ENCODE measurements at places on chromosomes 12 and 14.

DNA sequence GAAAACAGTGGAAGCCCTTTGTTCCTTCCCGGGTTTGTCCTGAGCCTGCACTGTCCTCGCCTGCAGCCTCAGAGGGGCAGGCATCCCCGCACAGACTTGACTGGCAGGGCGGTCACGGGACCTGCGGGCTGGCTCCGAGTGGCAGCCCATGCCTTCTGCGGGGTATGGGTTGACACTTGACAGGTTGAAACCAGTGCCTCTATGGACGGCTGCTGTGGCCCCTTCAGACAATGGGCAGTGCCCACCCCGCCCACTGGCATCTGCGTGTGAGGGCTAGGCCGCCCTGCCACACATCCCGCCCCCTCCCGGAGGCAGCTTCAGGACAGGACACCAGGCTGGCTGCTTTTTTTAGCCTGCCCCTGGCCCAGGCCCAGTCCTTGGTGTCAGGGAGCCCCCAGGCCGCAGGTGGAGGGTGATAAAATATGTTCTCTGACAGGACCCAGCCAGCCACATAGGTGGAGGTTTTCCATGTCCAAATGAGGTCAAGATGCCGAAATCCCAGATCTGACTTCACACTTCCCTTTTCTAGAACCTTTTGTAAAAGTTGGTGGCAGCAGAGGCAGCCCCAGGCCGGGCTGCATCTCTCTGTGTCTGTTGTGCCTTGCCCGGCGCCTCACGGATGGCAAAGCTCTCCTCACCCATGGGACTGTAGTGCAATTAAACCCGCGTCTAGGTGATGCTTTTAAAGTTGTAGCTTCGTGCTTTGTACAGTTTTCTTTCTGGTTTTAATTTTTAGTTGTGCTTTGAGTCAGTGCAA, 10.0 kb downstream of the ANKRD9 start:
- no peak for DNase-seq

DNA sequence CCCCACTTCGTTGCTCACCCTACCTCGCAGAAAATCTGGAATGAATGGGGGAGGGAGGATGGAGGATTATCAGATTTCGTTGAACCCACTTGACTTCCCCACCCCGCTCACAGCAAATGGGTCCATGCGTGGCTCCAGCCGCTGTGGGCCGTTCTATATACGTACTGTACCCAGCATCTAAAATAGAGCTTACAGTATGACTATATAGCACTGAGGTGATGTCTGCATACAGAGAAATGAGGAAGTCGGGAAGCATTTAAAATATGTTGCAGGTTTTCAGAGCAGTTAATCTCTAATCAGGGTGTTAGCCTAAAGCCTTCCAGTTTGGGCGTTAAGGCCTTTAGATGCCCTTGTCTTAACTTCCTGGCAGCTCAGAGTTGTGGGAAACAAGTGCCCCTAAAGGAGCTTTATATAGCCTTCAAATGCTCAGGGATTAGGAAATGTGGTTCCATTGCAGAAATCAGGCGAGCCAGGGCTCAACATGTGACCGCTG, 1.4 kb downstream of the BICDL1 start:
- no peak for DNase-seq

DNA sequence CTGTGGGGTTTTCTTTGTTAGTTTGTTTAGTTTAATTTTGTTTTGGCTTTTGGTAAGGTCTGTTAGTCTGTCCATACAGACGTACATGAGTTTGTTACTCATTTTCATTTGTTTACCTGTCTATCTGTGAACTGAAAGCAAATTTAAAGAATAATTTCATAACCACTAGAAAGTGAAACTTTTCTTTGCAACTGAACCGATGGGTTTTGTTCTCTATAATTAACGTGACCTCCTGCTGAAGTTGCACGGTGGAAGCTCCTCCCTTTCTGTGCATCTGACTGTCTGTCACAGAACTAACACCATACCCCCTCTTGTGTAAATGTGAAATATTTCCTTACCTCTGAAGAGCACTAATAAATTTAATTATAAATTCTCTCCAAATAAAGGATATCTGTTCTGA, 595.5 kb downstream of the GALC start:
- no peak for DNase-seq

DNA sequence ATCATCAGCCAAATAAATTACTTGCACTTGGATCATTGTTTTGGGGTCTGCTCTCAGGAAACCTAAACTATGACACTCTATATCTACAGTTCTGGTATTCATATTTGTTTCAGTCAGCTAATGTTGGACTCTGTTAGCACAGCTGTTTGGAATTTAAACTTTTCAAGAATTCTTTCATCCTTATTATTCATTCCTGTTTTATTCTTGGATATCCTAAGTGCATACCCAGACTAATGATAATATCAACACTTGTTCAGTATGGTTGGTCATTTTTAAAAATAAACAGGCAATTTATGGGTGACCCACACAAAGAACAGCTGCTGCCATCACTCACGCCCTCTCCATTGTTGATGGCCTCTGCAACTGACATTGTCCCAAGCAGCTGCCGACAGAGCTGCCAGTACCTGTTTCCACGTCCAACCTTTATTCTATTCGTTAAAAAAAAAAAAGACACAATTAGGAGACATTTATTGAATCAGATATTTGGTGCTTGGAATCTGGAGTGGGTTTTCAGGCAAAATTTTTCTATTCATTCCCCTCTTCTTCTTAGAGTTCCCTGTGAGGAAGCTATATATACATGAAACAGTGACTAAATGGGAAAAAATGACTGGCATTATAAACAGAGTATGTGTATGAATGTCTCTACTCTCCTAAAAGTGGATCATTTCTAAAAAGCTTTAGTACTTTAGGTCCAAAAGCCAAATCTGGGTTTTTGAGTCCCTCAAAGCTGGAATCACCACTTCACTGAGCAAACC, 252.1 kb upstream of the NAV3 start:
- DNase-seq, result no peak

- no peak for DNase-seq
Measured at GRCh38 chr12:24356240-24356804, 406.9 kb upstream of the SOX5 start.

DNA sequence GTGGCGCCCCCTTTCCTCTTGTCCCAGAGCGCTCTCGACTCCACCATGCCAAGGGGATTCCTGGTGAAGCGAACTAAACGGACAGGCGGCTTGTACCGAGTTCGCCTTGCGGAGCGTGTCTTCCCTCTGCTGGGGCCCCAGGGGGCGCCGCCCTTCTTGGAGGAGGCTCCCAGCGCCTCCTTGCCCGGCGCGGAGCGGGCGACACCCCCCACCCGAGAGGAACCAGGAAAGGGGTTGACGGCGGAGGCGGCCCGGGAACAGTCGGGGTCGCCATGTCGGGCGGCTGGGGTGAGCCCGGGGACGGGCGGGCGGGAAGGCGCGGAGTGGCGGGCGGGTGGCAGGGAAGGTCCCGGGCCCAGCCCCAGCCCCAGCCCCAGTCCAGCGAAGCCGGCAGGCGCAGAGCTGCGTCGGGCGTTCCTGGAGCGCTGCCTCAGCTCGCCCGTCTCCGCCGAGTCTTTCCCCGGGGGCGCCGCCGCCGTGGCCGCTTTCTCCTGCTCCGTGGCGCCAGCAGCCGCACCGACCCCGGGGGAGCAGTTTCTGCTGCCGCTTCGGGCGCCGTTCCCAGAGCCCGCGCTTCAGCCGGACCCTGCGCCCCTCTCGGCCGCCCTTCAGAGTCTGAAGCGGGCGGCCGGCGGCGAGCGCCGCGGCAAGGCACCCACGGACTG, 376 bp downstream of the INSM2 start:
- no peak for DNase-seq

DNA sequence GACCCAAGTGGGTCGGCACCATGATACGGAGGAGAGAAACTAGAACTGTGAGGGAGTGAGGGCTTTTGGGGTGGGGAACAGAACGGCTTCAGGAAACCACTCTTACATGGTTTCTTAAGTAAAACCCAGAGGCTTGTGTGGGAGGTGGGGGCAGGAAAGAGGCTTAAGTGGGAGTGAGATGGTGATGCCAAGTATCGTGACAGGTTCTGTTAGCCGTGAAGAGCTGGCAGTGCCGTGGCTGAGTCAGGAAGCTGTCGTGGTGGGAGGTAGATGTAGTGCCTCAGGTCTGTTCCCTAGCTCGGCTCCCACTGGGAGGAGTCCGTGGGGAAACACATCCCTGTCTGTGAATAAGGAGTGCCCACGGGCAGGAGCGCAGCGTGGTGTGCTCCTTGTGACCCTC, 185.8 kb upstream of the FKBP4 start:
- DNase-seq, result no peak

GRCh38 chr12:27425306-27425705, 21.2 kb upstream of the SMCO2 start:
- DNase-seq, result no peak

DNA sequence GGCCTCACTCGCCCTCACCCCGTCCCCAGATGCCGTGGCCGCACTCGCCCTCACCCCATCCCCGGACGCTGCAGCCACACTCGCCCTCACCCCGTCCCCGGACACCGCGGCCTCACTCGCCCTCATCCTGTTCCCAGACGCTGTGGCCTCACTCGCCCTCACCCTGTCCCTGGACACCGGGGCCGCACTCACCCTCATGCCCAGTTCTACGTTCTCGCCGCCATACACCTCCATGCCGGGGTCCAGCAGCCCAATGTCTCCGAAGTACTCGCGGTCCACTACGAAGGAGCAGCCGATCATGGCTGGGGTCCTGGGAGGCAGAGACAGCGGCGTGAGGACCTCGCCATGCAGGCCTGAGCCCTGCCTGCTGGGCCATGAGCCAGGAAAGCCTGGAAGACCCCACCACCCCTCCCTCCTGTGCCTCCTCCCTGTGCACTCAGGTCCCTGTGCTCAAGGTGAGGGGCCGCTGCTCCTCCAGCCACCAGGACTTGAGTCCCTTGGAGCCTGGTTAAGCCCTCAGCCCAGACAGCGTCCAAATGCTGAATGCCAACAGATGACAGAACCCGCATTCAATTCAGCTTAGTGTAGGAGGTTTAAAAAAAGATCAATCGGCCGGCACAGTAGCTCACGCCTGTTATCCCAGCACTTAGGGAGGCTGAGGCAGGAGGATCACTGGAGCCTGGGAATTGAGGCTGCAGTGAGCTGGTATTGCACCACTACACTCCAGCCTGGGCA, 81.5 kb downstream of the GALNT9 start:
- no peak for DNase-seq

GRCh38 chr14:50845166-50845565, 14.2 kb upstream of the NIN start:
- DNase-seq, result no peak

DNA sequence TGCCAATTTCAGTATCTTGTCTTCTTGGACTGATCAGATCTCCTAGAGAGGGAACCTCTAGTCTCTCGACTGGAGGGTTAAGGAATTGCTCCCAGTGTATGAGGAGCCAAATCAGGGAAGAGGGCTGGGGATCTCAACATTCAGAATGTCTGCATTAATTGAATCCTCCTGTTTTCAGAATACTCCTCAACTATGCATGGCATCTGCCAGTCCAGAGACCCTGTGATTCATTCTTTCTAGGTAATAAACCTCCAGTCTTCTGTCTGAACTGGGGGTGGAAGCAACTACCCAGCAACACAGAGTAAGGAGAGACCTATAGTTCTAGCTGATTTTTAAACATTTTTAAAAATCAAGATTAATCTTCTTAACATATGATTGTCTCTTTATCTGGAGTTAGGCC, 92.7 kb downstream of the AKAP6 start:
- DNase-seq, result no peak

- DNase-seq, result no peak
Measured at GRCh38 chr14:89640141-89640540, 223.1 kb upstream of the FOXN3 start.

DNA sequence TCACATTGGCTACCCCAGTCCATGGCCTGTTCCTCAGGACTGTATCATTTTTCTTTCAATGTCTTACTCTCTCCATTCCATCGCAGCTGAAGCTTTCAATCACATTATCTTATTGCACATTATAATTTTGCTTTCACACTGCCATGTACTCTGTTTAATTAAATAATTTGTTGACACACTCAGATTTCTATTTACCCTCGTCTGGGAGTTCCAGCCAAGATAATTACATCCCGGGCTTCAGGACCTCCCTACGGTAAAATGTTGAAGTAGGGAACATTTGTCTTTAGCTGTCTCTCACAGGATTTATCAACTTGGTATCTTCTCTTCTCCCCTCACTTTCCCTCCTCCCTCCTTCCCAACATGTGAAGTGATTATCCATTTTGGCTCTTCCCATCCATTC, 177.2 kb upstream of the RASSF8 start:
- DNase-seq, result no peak

- no peak for DNase-seq
Measured at GRCh38 chr12:25364529-25365339, 114.0 kb upstream of the KRAS start.

DNA sequence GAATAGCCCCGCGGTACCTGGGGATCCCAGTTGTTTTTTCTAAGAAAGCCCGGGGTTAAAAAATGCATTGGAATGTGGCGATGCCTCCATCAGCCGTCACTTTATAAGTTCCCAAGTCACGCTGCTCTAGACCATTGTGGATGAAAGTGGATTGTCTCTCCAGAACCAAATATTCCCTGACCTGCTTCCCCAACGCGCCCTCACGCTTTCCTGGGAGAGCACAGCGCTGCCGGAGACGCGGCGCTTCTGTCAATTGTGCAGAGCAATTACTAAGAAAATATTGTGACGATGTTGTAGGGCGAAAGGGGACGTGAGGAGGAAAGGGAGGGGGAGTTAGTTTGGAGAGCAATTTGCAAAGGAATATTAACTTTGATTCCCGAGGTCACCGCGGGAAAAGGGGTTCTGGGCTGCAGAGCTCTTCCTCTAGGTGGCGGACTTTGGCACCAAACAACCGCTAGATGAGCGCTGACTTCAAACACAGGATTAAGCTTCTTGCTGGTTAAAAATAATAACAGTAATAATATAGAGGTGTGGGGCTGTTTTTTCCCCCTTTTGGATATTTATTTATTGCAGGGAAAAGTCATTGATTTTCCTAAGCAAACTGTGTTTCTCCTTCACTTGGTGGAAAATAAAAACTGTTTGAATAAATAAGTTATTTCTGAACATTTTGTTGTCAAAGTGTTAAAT, 9.6 kb upstream of the FOXG1 start:
- no peak for DNase-seq

DNA sequence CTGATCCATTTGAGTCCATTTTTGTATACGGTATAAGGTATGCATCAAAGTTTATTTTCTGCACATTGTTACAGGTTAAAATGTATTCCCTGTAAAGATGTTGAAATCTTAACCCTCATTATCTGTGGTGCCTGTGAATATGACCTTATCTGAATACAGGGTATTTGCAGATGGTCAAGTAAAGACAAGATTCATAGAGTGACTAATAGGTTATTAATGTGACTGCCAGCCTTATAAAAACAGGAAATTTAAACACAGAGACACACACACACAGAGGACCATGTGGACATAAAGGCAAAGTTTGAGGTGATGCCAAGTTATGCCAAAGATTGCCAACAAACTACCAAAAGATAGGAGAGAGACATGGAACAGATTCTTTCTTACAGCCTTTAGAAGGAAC, 347.2 kb upstream of the DCN start:
- no peak for DNase-seq

- no peak for DNase-seq
Measured at GRCh38 chr12:54222609-54223008, 33.8 kb upstream of the SMUG1 start.

GRCh38 chr14:105187116-105187515, 6.0 kb upstream of the NUDT14 start:
- DNase-seq, result no peak

Data from midbrain (tissue), 1 donor.